Inflammatory macrophage treated with lipopolysaccharide for 1 hour (primary cell): ENCODE measurements at places on chromosomes 13 and 19.
A peak's percentile ranks its signal among the peaks of the same experiment; 100 is the strongest.

DNA sequence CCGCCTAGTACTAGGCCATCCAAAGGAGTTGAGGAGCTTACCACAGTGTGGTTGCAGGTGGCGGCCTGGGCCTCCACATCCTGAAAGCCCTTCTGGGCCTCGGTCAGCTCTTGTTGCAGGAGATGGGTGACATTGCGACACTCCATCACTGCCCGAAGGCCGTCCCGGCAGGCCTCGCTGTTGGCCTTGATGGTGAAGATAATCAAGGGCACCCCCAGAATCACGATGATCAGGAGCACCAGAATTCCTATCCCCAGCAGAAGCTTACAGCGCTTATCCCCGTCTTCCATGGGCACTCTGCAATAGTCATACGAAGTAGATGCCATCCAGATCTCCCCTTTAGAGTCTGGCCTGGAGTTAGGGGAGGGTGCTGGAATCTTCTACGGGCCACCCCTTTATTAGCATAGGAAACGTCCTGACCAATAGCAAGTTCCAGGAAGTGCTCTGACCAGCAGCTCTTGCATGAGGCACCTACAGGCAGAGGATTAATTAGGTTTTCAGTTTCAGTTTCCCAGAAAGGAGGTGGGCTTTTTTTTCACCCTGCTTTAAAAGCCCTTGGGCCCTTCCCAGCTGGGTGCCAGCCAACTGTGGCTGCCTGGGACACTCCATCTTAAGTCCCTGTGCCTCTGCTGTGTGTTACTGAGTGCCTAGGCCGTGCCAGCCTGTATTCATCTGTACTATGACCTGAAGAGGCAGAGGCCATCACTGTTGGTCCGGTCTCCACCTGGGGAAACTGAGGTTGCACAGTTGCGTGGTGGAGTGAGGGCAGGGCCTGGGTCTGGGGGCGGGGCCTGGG, at the start of gene BST2:
Gene BST2 (minus strand): TSS at position 381 of the 796 bp plus-strand sequence. CDS start 55 bp downstream, at position 326.
- peak; percentile 92 for DNase-seq

DNA sequence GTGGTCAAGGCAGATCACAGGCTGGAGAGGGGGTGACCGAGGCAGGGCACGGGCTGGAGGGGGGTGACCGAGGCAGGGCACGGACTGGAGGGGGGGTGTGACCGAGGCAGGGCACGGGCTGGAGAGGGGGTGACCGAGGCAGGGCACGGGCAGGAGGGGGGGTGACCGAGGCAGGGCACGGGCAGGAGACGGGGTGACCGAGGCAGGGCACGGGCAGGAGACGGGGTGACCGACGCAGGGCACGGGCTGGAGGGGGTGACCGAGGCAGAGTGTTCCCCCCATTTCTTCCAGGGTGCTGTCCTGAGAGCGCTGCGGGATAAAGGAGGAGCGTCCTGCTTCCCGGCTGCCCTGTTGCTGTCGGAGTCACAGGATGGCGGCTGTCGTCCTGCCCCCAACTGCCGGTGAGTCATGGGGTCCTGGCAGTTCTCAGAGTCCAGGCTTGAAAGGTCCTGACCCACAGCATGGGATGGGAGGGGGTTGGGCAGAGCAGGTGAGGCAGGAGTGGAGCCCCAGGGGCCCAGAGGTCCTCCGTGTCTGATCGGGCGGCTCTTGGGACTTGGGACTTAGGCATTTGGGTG, 5.3 kb downstream of the ZNF557 start:
- no peak for DNase-seq

- no peak for DNase-seq
Observed at GRCh38 chr19:40141551-40141950, 49.7 kb upstream of the MAP3K10 start.

GRCh38 chr13:32075170-32075851, 43.7 kb downstream of the FRY start:
- DNase-seq = no peak

DNA sequence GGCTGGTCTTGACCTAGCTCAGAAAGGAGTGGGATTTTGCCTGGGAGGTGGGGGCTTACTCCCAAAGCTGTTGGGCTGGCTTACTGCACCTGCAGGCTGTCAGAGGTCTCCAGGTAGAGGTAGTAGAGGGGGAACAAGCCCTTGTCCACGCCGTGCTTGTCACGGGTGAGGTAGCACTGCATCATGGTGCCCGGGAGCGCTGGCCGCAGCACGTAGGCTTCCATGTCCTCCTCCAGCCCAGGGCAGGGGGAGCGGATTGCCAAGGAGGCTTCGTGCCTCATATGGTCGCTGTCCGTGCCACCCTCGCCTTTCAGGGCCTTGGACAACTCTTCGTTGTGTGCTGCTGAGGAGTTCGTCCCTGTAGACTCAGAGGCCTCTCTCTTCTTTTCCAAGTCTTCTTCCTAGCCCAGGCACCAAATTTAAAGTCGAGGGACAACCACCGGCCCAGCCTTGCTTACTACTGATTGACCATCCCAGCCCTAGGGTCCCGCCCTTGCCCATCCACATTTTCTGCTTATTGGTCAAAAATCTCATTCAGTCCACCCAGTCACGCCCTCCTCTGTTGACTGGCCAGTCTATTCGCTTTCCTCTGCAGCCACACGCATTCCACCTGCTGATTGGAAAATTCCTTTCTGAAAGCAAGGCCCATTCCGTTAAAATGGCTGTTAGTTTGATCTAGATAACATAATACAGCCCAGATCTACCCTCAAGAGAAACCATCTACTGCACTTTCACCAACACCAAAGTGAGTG, 10.5 kb downstream of the TULP2 start:
- DNase-seq = no peak

DNA sequence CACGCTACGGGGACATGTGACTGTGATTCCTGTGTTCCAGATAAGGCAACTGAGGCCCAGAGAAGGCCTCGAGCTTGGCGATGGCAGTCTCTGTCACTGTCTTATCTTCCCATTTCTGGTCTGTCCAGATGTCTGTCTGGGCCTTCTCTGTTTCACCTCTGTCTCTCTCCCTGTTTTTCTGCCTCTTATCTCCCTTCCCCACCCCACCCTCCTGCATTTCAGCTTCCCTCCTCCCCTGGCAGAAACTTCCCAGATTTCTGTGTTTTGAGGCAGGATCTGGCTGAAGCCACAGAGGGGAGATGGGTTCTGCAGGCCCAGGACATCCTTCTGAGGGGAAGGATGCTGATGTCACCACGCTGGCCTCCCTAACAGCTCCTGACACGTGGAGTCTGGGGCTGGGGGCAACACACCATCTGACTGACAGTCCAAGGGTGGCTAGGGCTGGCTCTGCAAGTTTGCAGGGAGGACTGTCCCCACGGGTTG, 14.4 kb downstream of the PAK4 start:
- DNase-seq = no peak

- no peak for DNase-seq
Observed at GRCh38 chr13:97116754-97117153, 105.4 kb upstream of the MBNL2 start.

- DNase-seq = no peak
Observed at GRCh38 chr13:96575423-96576320, 418.6 kb downstream of the OXGR1 start.

GRCh38 chr19:51018745-51019543, 565 bp downstream of the KLK10 start:
- no peak for DNase-seq

DNA sequence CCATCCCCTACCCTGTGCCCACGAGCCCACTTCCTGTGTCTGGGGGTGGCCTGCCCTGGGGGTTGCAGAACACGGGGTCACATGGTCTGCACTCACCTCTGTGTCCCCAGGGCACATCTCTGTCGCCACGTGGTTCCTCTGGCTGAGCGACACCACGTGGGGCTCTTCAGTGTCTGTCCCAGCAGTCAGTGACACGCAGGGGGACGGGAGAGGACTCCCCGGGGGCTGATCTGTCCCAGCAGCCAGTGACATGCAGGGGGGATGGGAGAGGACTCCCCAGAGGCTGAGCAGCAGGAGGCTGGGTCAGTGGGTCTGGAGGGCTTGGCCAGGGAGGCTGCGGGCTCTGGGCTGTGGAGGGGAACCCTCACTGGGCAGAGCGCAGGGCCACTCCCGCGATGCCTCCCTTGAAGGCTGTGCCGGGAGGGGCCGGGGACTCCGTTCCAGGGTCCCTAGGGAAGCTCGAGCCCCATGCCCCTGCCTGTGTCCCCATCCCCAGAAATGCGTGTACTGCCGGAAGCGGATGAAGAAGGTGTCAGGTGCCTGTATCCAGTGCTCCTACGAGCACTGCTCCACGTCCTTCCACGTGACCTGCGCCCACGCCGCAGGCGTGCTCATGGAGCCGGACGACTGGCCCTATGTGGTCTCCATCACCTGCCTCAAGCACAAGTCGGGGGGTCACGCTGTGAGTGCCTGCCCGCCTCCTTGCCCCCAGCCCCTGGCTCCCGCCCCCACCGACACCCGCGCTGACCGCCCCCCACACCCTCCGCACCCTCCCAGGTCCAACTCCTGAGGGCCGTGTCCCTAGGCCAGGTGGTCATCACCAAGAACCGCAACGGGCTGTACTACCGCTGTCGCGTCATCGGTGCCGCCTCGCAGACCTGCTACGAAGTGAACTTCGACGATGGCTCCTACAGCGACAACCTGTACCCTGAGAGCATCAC, 174.8 kb downstream of the KDM4B start:
- DNase-seq = no peak

DNA sequence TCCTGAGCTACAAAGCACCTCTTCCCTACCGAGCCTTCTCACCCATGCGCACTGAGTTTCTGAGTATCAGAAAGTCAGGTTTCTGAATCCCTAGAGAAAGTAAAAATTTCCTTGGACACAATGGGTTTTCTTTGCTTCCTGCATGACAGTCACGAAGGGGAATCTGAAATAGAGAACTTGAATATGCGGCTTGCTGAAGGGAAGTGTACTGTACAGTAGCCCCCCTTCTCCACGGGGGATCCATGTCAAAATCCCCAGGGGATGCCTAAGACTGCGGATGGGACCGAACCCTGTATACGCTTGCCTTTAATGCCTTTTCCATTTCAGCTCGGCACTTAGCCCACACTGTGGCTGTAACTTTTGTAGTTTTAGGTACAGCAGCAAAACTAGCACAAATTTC, 107.9 kb downstream of the GGACT start:
- DNase-seq = no peak

- DNase-seq = peak; percentile 28
Observed at GRCh38 chr19:21566073-21566472, 60.7 kb downstream of the ZNF429 start.

DNA sequence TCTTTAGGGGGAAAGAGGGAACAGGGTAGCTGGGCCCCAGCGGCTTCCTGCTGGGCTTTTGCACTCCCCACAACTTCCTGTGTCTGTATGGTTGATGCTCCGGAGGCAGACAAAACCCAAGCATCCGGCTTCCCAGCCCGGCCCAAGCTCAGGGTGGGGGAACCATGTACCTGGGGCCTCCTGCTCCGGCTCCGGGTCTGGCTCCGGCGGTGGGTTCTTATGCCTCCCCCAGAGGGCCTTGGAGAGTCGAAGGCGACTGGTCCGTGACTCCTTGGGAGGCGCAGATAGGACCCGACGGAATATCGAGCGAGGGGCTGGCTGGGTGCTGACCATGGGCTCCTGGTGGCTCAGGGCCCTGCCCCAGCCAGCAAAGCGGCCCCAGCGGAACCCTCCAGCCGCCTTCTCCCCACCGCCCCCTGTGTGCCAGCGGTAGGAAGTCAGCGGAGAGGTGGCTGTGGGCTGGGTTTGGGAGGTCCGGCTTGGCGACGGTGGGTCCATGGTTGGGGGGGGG, 428 bp downstream of the RASAL3 start:
- DNase-seq = peak; percentile 26

DNA sequence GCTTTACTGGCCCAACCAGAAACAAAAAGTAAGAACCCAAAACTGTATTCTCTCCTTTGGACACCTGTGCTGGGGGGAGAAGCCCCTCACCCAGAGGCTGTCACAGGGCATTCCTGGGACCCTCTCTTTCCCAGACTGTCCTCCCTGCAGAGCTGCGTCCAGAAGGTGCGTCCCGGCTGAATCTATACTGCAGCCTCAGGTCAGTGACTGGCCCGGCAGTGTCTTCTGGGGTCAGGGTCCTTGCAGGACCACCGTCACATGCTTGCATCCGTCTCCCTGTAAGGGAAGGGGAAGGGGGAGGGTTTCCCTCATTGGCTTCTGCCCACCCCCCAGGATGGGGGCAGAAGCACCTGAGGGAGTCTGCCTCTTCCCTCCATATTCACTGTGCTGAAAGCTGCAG, 76.5 kb downstream of the ATP11A start:
- DNase-seq = no peak

GRCh38 chr13:111262281-111262680, 58.2 kb upstream of the TEX29 start:
- no peak for DNase-seq

- no peak for DNase-seq
Observed at GRCh38 chr19:57212109-57212508, 18.7 kb upstream of the AURKC start.

GRCh38 chr13:32893176-32893575, 123.0 kb upstream of the KL start:
- DNase-seq = no peak

- no peak for DNase-seq
Observed at GRCh38 chr19:57321751-57322150, 1.5 kb downstream of the ZNF543 start.

DNA sequence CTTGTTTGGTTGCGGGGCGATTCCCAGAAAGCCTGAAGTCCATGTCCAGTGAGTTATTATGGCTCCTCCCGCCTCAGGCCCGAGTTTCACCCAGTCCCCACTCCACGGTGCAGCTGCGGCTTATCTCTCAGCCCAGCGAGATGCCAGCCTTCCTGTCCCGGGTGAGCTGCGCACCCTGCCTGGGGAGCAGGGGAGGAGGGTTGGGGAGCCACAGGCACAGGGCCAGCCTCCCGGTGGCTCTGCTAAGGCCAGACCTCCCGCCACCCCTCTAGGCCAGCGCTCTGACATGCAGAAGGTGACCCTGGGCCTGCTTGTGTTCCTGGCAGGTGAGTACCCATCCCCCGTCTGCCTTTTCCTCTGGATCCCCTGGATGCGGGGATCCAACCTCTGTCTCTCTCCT, 3.5 kb downstream of the FXYD3 start:
- DNase-seq = no peak

DNA sequence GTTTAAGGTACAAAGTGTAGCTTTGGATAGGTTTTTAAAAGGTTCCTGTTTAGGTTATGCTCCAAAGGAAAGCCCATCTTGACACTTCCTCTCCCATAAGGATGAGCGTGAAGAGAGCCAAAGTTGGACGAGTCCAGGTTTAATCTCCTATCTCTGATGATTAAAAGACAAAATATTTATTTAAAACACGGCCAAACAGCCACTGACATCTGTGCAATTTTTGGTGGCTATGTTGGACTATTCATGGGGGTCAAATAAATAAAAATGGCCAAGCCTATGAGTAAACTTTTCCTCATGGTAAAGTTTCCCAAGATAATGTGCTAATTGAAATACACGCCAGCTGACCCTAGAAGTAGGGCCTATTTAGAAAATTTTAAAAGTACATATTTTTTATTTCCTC, 69.0 kb upstream of the DOCK9 start:
- DNase-seq = no peak
